Neural progenitor cell (in vitro differentiated cells): ENCODE measurements at places on chromosomes 5 and 9.

DNA sequence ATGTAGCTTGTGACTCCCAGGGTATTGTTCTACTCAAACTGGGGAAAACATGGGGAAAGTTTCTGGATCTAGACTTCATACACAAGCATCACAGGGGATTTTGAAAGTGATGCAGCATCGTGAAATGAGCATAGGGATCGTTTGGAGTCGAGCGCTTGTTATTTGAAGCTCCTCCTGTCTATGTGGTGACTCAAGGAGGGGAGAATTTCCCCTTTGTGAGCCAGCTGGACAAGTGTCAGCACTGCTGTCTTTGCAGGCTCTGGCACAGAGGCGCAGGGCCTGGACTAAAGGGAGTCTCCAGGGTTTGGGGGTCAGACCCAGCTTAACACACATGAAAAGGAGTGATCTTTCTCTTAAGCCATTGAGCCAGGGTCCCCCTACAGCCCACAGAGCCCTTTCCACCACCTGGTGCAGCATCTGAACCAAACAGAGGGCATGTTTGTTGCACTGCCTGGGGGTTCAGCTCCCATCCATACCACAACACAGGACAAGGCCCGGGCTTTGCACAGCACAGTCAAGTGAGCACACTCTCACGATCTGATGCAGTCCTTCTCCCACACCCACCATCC, 51.0 kb downstream of the IRF1 start:
- no peak for DNase-seq

DNA sequence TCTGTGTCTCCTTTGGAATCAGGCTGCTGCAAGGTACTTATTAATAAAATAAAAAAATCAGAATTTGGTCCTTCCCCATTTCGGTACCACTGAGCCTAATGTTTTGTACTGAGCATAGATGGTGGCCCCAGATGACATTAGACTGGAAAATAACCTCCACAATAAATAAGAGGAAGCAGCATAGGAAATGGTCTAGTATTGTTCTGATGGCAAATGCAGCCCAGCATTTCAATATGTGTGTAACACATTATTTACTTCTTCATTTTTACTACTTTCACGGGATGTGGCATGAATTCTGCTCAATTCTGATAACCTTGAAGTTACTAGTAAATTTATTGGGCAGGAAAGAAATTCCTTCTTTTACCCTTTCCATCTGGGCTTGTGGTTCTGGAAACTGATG, 295.6 kb downstream of the ADGRV1 start:
- no peak for DNase-seq

DNA sequence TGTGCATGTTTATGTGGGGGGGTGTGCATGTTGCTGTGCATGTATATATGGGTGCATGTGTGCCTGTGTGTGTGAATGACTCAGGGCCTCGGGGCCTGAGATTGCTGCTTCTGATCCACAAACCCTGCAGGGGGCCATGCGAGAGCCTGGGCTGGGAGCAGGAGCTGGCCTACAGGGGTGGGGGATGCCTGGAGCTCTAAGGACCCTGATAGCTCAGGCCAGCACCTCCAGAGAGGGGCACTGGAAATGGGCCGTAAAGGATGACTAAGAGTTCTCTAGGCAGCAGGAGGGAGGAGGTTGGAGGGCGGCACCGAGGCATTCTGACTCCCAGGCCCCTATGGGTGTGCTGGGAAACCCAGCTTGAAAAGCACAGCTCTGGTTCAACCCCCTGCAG, 6.9 kb upstream of the UBAC1 start:
- no peak for DNase-seq

GRCh38 chr5:74471875-74472274, 168.7 kb downstream of the ENC1 start:
- no peak for DNase-seq

- peak; percentile 50 for DNase-seq
Observed at GRCh38 chr9:110257097-110257841, 962 bp upstream of the TXN start.

DNA sequence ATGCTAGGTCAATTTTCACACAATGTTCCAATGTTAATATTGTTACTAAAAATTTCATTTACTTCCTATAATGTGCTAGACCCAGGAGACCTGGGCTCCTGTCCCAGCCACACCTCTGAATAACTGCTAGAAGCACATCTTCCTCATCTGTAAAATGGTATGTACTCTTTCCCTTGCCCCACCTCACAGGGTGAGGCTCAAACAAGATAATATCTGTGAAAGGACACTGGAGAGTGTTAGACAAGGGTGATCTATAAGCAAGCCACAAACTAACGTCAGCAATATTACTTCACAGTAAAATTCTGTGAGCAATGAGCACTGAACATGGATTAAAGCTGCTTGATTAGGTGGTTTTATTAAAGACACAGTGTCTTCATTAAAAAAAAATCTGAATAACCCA, 186.4 kb downstream of the EPB41L4A start:
- no peak for DNase-seq
